Stimulated activated CD4-positive, alpha-beta T cell treated with anti-CD3 and anti-CD28 coated beads, TNF-alpha, amount 100 ng/mL, for 24 hours (primary cell): ENCODE measurements at places on chromosomes 11 and 22.

DNA sequence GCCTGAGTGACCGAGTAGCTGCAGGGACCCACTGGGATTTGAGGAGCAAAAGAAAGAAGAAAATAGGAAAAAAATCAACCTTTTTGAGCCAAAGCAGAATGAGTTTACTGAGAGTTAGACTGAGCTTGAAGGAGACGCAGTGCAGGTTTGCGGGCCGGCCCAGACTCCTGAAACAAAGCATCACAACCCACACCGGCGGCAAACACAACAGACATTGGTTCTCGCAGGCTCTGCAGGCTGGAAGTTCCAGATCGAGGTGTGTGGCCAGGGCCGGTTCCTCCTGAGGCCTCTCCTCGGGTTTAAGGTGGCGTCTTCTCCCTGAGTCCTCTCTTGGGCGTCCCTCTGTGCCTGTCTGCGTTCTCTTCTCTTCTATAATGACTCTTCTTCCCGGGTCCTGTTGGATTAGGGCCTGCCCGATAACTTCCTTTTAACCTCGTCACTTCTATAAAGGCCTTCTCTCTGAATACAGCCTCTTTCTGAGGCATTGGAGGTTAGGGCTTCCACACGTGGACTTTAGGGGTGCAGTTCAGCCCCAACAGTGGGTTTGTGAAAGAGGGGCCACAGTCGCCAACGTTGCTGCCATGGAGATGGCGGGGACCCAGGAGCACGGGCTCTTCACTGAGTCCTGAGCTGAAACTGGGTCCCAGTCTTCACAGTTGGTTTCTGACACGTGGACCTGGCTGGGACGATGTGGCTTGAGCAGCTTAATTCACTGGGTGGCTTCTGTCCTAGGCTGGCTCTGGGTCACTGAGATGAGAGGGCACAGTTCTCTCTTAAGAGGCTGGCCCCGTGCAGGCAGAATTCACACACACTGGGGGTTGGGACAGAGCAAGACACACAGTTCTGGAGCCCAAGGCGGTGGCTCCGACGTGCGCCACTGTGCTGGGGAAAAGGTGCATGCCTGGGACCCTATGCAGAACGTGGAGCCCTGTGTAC is 1047.7 kb downstream of the BRD1 start:
- no peak for DNase-seq

DNA sequence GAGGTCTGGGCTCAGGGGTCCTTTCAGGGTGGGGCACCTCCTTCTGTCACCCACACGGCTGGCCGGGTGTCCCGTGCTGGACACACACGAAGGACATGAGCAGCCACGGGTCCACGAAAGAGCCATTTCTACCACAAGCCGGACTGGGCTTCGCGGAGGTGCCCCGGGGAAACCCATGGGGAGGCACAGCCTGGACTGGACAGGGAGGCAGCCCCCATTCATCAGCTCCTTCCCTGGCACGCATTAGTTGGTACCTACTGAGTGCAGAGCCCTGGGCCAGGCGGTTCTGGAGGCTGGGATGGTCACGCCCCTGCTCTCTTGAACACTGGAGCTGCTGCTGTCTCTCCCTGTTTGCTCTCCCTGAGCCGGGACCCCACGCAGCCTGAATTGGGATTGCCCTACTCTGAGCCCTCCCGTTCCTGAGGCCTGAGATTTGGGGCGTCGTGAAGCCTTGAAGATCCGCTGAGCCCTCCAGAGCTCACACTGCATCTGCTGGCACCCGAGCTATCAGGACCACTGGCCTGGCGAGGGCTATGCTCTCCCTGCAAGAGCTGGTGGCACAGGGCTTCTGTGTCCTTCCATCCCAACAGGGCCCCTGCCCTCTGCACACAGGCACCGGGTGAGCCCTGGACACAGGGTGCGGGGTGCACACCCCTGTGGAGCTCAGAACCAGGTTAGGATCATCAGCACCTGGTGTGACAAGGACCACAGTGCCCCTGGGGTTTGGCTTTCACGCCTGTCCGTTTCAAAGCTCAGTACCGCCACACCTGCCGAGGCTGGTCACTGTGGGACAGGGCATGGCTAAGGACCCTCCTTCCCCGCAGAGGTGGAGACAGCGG is 84.6 kb downstream of the MYEOV start:
- DNase-seq = no peak

- DNase-seq = no peak
These were observed 3.6 kb upstream of the PHLDA2 start for GRCh38 chr11:2932850-2933251.

DNA sequence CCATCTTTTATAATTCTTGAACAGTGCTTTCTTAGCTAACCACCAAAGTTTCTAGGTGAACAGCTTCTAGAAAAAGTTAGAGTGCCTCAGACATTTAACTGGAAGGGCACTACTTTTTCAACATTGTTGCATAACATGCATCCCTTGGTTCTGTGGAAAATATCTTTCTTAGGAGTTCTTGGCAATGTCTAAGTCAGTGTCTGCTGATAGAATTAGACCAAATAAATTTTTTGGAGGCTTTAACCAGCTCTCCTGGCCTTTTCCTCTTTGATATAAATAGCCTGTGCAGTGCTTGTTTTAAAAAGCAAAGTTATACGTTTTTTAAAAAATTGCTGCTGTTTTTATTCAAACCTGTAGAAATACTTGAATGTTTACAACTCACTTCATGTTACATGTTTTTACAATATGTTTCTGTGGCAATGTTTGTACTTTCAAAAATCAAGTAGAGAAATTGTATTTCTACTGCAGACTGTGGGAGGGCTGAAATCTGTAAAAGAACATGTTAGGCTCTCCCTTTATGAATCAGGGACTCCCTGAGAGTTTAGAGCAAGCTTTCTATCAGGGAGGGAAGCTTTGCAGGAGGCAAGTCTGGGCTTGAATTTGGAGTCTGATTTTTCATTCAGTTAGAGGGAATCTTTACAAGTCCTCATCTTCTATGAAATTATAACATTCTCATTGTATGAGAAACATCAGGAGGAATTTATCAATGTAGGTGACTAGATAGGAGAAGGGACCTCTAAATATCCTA is 16.3 kb upstream of the PANX1 start:
- DNase-seq = no peak

DNA sequence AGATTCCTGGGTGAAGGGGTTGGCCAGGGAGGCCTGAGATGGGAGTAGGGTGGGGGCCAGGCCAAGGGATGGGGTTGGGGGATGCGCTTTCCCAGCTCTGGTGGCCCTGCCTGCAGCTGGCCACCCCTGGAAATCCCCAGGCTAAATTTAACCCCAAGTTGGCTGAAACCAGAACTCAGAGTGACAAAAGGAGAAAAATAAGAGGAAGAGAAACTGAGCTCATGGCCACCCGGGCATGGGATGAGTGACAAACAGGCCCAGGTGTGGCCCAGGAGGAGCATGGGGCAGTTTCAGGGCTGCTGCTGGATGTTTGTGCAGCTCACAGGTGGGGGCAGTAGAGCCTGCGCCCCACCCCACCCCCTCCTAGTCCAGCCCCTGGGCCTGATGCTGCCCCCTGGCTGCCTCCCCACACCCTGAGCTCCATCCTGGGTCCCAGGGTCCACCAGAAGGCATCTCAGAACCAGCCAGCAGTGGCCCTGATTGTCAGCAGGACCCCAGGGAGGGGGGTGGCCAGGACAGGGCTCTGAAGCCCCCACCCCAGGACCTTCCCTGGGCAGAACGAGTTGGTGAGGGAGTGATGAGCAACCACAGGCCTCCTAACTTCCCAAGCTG is 48.0 kb downstream of the IGLL5 start:
- DNase-seq = no peak
